Right atrium auricular region (tissue), 2 donors: ENCODE measurements at places on chromosomes 7 and 10. TPM values are rescaled to one million over a fixed set of nuclear protein-coding genes. Genes with fewer than 3 reads are reported as not detected.

DNA sequence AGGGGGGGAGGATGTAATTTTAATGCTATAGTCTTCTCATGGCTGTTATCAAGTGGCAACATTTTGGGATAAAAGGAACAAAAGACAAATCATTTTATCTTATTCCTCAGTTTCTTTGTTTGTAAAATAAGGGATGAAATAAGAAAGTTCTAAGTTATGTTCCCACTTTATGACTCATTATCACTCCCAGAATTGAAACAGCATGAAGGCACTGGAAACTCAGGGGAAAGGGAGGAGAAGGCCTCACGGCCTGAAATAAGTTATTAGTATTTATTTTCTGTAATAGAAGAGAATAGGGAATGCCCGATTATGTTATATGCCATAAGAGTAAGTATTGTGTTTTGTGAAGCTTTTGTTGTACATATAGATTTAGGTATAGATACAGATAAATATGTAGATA lies 85.0 kb upstream of the NAMPT start:
- DNase-seq, result no peak

DNA sequence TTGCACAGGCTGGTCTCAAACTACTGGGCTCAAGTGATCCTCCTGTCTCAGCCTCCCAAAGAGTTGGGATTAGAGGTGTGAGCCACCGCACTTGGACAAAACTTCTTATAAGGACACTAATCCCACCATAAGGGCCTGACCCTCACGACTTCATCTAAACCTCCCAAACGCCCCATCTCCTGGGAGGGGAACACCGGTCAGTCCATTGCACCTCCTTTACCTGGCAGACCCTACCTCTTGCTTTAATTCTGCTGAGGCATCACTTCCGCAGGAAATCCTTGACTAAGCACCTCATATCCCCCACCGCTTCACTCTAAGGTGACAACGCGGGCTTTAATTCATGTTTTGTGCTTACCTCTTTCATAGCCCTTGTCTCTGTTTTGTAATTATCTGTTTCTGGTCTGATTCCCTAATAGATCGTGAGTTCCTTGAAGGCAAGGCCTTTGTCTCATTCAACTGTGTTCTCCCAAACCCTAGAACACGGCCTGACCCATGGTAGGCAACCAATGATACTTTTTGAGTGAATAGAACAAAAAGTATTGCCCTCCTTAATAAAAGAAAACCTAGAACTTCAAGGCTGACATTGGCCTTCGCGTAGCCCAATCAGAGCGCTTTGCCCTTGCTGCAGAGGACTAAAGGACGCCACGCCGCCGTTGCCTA lies 481 bp upstream of the ZNF862 start:
- DNase-seq, result no peak

Gene CFAP46
- total RNA-seq, result 1.5 TPM

- no peak for DNase-seq
These were observed 23.6 kb upstream of the GATAD1 start for GRCh38 chr7:92423710-92424131.

Gene UNCX
- total RNA-seq, result not detected

DNA sequence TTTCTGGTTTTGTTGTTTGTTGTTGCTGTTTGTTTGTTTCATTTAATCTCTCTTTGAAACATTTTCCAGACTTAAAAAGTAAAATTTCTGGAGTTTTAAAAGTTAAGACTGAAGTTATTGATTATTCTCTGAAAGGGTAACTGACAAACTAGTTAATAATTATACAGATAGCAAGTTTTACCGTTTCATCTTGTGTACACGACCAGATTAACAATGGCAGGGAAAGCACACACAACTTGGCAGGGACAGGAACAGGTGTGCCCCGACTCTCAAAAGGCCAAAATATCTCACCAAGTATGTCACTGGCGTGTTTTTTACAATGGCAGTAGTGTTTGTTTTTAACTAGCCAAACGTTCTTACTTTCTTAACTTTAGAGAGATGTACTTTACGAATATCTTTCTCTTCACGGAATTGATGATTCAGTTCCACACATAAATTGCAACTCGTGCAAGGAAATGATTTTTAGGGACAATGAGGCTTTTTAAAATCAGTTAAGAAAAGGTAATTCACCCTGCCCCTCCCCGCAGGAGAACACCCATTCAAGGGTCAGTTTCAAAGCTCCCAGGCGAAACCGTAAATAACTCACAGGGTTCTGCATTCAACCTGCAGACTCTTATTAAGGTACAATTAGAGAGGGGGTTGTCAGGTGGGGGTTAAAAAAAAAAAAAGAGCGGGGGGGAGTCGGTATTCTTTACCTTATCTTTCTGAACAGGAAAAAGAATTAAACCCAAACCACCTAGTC lies 3.5 kb downstream of the CTBP2 start:
- no peak for DNase-seq

- DNase-seq, result no peak
These were observed 453.1 kb upstream of the MKI67 start for GRCh38 chr10:128579280-128579865.

DNA sequence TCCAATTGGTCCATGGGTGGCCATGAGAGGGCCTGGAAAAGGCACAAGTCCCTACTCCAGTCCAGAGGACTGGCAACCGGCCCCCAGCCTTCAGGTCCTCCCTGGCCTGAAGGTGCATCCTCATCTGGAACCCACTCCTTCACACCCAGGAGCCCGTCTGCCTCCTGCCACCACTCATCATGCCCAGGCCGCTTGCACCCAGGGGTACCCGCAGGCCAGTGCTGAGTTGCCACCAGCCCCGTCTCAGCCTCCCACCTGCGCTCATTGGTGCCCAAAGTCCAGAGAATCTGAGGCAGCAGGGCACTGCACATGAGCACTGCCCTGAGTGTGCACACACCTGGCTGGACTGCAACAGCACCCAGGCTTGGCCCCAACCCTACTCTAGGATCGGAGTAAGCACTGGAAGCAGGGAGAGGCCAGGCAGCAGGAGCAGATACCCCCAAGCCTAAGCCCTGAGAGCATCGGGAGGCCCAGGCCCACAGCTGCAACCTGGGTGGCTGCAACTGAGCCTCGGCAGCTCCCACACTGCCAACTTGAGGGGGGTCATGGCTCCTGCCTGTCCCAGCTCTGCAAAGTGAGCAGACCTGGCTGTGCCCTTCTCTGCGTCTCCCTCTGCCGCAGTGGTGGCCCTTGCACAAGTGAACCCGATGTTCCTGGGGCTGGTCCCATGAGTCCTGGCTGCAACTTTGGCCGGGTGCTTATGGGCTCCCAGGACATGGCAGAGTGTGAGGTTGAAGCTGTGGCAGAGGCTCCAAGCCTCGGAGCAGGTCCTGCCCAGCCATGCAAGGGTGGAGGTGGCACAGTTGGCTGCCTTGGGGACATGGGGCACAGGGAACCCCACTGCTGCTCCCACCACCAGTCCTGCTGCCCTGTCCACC lies 44.3 kb downstream of the TCERG1L start:
- no peak for DNase-seq

- DNase-seq, result no peak
These were observed 459.6 kb downstream of the SDK1 start for GRCh38 chr7:3760651-3761050.

DNA sequence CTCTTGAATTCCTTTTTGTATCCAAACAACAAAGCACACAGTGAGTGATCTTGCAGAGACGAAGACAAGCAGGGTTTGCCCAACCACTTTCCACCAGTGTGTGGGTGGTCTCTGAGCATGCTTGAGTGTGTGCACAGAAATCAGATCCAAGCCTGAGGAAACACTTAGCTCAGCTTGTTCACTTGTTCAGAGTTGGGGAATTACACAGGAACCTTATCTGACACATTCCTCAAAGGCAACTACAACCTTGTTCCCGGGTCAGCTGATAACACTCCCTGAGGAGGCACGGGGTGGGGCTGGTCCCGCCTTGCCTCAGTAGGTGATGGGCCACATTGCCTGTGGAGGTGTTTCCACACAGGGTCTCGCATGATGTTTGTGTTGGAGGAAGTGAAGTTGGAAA lies 216.9 kb downstream of the DYNC1I1 start:
- no peak for DNase-seq

DNA sequence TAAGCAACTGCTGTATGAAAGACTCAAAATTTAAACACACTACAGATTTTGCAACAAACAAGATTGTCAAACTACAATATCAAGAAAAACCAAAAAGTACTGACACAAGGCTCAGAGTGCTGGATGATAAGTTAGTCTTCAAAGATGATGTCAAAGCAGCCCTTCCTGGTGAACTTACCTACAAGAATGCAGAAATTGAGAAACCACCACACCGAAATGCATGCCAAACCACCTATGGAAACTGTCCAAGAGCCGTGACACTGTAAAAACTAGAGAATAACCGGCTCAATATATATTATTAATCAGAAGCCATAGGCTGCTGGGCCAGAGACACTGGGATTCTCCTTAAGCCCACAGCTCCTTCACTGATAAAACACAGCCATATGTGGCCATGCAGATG lies 25.3 kb downstream of the DENND11 start:
- DNase-seq, result no peak

- no peak for DNase-seq
These were observed 290.0 kb upstream of the GLI3 start for GRCh38 chr7:42527004-42527403.

DNA sequence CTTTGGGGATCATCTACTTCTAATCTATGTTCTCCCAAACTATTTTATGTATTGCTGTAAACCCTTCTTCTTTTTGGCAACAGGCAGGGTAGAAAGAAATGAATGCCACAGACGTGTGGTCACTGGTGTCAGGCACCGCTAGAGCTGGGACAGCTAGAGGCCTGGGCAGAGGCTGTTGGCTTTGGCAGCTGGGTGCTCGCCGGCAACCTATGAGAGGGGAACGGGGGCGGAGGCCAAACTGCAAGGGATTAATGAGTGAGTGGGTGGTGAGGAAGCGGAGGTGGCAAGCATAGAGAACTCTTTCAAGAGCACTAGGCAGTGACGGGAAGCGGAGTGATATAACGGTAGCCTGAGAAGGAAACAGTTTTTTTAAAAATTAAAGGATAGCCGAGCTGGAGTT lies 78.5 kb downstream of the CREB5 start:
- DNase-seq, result no peak

GRCh38 chr7:108596560-108596959 lies 26.9 kb downstream of the DNAJB9 start:
- no peak for DNase-seq
